CD4-positive, alpha-beta T cell treated with Interferon gamma for 1 hour (primary cell): ENCODE measurements at places on chromosomes 1 and 21.

GRCh38 chr1:53899206-53899628, 5.2 kb downstream of the DIO1 start:
- no peak for DNase-seq

- peak; percentile 67 for DNase-seq
Measured at GRCh38 chr1:8424539-8425116, 106.7 kb downstream of the SLC45A1 start.

GRCh38 chr1:100358210-100358609, 5.9 kb downstream of the CDC14A start:
- no peak for DNase-seq

DNA sequence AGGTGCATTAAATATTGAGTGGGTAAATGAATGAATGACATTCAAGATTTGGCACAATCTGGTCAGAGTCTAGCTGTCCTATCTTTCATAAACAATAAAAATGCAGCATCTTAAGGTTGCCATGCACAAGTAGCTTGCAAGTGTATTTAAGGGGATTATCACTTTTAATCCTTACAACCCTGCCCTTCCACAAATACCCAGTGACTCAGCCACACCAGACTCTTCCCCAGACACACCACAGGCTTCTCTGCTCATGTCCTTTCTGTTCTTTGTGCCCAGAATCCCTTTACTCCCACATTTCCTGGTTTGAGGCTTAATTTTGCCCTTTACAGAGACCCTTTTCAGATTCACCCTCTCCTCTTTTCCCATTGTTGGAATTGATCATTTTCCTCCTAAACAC, 59.8 kb downstream of the KIRREL1 start:
- DNase-seq, result no peak

DNA sequence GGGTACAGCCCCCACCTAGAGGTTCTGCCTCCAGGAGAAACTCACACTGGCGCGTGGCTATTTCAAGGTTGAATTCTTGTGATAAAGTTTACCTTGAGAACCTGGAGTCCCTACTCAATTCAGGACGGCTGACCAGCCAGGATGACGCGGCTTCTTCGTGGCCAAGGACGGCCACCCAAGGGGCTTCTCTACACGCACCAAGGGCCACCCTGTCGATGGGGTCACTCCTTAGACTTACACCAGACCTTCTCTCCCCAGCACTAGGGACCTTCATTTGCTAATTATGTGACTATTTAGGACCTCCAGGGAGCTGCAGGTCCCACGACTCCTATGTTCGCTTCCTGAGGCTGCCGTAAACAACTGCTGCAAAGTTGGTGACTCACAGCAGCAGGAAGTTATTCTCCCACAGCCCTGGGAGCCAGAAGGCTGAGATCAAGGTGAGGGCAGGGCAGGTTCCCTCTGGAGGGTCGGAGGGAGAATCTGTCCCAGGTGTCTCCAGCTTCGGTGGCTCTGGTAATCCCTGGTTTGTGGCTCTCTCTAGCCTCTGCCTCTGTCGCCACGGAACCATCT, 135.9 kb downstream of the NPHP4 start:
- DNase-seq, result no peak

- DNase-seq, result no peak
Measured at GRCh38 chr1:217369271-217369981, 261.5 kb downstream of the GPATCH2 start.

- peak; percentile 10 for DNase-seq
Measured at GRCh38 chr1:86137436-86137835, 19.1 kb downstream of the COL24A1 start.

GRCh38 chr1:3703786-3704371, 48.4 kb upstream of the CCDC27 start:
- DNase-seq, result no peak

- DNase-seq, result no peak
Measured at GRCh38 chr1:40050863-40051262, 10.3 kb downstream of the CAP1 start.

DNA sequence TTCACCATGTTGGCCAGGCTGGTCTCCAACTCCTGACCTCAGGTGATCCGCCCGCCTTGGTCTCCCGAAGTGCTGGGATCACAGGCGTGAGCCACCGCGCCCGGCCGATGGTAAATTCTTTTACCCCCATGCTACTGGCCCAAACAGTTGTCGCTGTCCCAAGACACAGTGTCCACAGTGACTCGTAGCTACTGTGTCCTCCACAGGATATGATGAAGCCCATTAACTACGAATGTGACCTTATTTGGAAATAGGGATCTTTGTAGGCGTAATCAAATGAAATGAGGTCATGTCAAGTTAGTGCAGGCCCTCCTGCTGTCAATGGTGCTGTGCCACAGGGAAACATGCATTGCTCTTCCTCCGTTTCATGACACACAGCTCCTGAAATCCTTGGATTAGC, 8.5 kb downstream of the FNDC10 start:
- DNase-seq, result no peak

GRCh38 chr1:161404051-161404597, 36.4 kb upstream of the CFAP126 start:
- no peak for DNase-seq

GRCh38 chr1:235415008-235415904, 48.0 kb downstream of the TBCE start:
- DNase-seq, result peak; percentile 61

DNA sequence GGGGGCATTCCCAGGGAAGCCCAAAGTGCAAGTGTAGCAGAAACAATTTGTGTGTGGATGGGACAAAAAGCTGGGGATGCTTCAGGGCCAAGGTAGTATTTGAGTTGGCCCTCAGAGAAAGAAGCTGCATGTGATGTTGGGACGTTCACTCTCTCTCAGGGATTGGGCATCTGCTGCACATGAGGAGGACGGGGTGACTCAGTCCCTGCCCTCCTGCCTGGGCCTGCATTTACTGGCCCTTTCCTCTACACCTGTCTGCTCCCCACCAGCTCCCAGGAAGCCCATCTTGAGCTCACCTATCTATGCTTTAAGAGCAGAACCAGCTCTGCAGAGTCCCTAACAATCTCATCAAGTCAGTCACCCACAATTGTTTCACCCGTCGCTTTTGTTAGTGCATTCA, 23.5 kb upstream of the MPZL1 start:
- DNase-seq, result no peak

DNA sequence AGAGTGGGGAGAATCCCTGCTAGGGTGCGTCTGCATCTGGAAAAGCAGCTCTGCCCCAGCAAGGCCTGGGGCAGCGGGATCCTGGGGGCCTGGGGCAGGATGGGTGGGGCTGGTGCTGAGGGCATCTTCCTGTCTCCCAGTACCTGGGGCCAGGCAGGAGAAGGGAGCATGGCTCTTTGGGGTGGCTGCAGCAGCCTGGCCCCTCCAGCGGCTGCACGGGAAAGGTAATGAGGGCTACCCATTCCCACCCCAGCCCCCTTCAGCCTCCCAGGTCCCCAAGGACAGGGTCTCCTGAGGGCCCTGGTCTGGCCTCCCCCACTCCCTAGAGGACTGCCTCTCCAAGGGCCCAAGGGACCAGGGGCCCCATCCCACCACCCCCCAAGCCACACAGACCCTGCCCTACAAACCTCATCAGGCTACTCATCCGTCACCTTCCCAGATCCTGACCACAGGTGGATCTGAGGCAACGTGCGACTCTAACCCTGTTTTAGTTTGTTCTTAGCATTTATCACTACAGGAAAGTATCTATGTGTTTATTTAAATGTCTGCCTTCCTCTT, 910 bp upstream of the ANKRD65 start:
- DNase-seq, result no peak

- DNase-seq, result peak; percentile 19
Measured at GRCh38 chr1:203163891-203164635, 11.6 kb downstream of the MYBPH start.

GRCh38 chr1:9687874-9688582, 36.5 kb downstream of the PIK3CD start:
- no peak for DNase-seq

- DNase-seq, result no peak
Measured at GRCh38 chr1:203567596-203567995, 59.0 kb upstream of the ATP2B4 start.

GRCh38 chr1:5140136-5140535, 485.7 kb downstream of the AJAP1 start:
- no peak for DNase-seq

DNA sequence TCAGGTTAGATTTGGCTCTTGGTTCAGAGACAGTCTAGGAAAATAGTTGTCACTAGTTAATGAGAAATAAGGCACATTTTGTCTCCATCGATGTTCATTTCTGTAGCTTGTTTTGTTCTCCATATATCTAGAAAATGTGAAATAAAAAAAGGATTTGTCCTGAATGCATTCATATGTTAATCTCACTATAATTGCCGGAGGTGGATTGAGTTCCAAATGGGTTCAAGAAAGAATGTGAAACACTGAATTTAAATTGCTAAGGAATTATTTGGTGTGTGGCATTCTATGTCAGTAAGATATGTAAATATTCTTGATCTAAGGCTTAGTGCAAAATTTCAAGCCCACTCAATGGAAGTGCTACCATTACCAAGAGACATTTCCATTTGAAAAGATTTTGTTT, 176.7 kb downstream of the LRRC7 start:
- no peak for DNase-seq

DNA sequence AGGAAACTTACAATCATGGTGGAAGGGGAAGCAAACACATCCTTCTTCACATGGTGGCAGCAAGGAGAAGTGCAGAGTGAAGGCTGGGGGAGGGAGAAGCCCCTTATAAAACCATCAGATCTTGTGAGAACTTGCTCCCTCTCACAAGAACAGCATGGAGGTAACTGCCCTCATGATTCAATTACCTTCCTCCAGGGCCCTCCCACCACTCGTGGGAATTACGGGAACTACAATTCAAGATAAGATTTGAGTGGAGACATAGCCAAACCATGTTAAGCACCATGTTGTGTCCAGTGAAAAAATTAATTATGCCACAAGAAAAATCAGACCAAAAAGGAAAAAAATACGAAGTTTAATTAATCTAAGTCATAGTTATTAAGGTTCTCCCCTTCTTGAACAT, 109.5 kb downstream of the CLDN17 start:
- no peak for DNase-seq

DNA sequence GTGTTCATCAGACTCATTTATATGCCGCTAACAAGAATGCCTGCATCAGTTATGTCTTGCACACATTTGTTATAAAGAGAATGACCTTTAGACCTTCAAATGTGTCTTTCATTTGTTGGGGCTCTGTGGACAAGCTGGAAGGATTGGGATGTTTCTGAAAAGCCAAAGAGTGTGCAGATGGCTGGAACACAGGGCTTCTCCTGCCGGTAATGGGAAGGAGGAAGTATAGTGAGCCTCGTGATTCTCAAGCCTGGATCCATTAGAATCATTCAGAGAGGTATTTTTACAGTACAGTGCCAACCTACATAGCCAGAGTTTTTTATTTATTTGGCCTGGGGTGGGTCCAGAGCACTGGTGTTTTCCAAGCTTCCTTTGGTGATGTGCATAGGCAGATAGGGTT, 40.6 kb upstream of the ATP1A1 start:
- no peak for DNase-seq

DNA sequence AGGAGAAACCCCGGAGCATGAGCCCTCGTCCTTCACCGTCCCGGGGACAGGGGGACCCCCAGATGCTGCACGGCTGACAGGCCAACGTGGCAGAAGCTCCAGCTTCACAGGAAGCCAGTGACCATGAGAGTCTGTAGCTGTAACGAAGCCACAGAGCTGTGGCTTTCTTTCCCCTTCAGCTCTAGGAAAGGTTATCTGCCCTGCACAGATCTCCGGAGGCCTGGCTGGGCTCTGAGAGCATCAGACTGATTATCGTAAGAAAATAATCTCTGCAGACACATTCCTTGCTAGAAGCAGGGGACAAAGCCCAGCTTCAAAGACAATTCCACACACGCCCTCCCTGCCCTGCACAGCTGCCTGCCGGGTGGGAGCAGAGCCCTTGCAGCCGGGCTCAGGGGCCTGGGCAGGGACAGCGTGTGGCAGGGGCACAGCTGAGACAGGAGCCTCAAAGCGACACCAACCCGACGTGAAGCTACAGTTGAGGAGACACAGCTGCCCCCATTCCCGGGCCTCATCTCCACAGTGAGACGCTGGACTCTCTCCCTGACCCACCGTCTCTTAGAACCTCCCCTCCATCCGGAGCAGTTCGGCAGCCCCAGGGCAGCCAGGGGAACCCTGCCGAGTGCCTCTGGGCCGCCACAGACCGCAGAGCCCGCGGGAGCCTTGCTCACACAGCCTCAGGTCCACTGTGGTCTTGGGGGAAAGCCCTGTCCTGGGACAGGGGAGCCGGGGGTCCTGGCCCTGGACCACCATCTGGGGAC, 30.6 kb downstream of the POFUT2 start:
- DNase-seq, result no peak

DNA sequence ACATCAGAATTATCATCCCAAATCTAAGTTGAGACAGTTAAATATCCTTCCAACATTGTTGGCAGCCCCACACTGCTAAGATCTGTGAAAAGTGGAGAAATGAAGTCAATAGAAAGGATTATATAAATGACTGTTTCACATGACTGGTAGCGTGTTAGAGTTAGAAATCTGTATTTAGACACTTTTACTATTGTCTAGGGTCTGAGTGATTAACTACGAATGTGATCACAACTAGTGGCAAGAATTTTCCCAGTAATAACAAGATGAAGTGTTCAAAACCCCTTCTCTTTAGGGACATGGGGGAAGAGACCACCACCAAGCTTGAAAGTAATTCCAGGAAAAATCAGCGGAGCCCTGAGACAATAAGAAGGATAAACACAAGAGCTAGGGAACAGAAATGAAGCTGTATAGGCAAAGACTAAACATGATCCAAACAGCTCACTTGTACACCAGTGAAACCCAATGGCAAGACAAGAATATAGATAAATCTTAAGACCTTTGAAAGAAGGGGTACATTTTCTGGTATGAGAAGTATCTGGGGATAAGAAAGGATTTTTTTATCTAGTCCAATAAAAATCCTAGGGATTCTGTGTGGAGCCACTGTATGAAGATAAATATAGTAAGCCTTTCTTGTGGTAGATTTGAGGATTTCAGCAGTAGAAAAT, 646.6 kb upstream of the USP24 start:
- no peak for DNase-seq

DNA sequence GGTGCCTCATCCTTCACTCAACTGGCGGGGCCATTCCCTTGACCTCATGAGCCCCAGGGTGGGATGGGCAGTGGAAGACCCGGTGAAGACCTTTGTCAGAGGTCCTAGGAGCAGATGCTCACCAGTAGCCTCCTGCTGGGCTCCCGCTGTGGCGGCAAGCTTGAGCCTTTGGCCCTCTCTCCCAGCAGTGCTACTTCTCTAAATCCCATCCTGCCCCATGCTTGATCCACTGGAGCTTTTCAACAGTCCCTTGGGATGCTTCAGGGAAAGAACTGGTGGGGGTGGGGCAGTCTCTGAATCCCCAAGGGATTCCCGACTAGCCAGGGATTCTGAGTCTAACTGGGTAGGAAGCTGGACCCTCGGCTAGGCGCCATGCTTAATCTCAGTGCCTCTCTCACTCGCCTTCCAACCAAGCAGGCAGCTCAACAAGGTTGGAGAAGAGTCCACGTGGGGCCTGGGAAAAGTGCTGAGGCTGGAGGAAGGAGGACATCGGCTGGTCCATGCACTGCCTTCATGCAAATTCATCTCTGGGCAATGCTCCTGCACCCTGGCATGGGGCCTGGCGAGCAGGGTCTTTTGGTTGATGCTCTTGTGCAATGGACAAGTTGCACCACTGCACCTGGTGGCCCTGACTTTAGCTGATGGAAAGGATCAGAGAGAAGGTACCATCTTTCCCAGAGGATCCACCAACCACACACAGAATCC, 190.3 kb downstream of the GRIK3 start:
- DNase-seq, result no peak

GRCh38 chr1:246394121-246394520, 113.0 kb downstream of the SMYD3 start:
- DNase-seq, result no peak

GRCh38 chr1:189125694-189126093, 1352.0 kb downstream of the BRINP3 start:
- DNase-seq, result no peak

GRCh38 chr1:179754041-179754624, 11.0 kb downstream of the FAM163A start:
- no peak for DNase-seq
